Stimulated activated CD8-positive, alpha-beta memory T cell treated with anti-CD3 and anti-CD28 coated beads, Interleukin-4, amount 100 ng/mL, for 4 hours (primary cell): ENCODE measurements at places on chromosomes 4 and X.

DNA sequence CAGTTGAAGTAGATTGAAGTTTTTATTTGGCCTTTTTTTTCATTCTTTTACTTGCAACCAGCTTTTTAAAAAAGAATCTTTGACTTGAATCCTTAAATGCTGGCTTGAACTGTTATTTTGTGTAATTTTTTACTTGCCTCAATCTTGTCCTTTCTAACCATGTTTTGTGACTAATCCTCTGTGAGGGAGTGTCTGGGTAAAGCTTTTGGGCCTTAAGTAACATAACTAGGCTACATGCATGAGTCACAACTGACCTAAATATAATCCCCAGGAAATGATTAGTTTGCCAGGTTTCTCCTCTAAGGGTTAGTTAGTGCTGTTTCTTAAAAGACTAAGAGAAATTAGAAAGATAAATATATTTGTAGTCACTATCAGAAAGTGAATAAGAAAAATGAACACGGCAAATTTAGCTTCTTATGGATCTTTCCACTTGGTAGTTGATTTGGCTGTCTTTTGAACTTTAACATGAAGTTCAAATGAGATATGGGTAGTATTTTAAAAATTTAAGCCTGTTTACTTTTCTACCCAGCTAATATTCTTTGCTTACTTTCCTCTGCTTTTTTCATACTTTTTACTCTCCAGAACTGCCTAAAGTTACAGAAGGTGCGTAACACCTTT, 13.0 kb downstream of the EXOC1 start:
- DNase-seq: no peak

GRCh38 chr4:90317785-90318184, 190.6 kb downstream of the CCSER1 start:
- no peak for DNase-seq

DNA sequence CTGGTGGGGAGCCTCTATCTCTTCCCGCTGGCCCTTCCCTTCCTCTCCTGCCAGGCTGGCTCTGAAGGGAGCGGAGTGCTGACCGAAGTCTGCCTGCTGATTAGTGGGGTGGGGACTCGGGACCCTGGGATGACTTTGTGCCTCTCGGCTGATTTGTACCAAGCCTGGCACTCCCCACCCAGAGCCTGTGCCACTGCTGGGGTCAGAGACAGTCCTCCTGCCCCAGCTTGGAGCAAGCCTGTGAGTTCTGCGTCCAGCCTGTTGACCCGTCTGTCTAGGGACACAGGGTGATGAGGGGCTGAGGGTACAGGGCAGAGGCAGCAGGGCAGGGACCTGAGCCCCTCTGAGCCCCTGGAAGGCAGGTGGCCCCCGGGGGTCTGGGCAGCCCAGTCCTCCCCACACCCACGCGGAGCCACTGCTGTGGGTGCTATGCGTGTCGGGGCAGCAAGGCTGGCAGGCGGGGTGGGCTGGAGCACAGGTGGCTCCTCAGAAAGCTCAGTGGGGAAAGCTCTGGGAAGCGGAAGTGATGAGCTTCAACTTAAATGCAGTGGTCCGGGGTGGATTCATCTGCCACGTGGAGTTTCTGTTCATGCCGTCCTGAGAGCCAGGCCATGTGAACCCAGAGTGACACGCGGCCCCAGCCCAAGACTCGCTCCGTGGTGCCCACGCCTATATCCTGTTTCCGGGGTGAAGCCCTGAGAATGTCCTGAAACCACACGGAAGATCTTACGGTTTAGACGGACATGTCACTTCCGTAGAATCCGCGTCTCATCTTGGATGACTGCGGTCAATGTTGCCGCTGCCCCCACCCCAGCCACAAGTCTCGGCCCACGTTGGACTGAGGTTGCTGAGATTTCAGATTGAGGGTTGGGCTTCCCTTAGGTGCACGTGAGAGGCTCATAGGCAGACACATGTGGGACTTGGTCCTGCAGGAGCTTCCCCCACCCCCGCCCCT, 21.1 kb upstream of the UVSSA start:
- no peak for DNase-seq

GRCh38 chr4:98151145-98151924, 8.1 kb upstream of the STPG2 start:
- no peak for DNase-seq

DNA sequence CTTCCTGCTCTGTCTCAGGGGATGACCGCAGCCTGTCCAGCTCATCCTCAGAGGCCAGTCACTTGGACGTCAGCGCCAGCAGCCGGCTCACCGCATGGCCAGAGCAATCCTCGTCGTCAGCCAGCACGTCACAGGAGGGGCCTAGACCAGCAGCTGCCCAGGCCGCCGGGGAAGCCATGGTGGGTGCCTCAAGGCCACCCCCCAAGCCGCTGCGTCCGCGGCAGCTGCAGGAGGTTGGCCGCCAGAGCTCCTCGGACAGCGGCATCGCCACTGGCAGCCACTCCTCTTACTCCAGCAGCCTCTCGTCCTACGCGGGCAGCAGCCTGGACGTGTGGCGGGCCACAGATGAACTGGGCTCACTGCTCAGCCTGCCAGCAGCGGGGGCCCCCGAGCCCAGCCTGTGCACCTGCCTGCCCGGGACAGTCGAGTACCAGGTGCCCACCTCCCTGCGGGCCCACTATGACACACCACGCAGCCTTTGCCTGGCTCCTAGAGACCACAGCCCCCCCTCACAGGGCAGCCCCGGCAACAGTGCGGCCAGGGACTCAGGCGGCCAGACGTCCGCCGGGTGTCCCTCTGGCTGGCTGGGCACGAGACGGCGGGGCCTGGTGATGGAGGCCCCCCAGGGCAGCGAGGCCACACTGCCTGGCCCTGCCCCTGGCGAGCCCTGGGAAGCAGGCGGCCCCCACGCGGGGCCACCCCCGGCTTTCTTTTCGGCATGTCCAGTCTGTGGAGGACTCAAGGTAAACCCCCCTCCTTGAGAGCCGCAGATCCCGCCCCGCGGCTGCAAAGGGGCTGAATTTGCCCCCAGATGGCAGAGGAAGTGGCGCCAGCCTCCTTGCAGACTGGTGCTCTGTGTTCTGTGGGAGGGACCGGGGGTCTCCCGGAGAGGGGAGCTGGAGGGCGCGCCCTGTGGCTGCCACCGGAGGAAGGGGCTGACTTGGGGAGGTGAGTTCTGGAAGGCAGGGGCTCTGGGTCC, 29.9 kb downstream of the DOK7 start:
- no peak for DNase-seq

DNA sequence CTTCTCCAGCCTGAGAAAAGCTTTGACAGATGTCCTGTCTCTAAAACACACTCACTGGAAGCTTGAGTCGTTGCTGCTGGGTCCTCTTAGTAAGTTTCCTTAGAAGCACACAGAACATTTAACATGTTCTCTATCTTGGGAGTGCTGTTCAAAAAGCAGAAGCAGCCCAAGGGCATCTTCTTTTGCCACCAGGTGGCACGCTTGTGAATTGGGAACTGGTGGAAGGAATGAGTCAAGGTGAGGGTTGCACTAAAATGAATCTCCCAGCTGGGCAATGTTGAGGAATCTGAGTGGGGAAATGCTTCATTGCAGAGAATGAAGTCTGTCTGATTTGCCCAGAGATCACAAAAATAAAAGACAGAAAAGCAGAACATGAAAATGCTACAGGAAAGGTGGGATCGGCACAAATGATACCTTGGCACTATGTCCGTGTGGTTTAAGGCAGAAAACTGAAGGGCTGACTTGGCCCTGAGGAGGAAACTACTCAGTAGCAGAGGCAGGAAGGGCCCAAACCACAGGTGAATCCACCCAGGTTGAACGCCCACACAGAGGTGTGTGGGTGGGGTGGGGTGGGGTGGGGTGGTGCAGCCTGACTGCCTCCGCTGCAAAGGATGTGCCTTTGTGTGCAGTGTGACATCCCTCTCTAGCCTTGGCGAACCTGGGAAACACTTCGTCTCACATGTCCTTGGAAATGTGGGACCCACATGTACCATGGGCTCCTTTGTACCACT, 26.0 kb downstream of the KIT start:
- DNase-seq: peak; percentile 12

DNA sequence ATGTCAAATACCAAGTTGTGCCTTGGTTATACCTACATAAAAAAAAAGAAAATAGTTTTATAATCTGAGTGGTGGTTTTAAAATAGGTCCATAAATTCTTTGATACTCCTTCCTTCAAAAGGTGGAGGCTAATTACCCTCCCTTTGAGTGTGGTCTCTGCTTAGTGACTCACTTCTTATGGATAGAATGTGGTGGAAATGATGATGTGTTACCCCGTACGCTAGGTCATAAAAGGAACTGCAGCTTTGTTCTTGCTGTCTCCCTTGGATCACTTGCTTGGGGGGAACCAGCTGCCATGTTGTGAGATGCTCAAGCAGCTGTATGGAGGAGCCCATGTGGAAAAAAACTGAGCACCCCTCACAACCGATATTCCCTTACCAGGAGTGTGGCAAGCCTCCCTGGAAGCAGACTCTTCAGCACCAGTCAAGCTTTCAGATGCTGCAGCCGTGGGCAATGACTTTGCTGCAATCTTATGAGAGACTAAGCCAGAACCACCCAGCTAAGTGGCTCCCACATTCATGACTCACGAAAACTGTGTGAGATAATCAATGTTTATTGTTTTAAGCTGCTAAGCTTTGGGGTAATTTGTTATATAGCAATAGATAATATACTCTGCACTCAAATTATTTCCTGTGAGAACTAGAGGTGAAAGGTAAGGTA, 195.0 kb upstream of the GATB start:
- DNase-seq: no peak

GRCh38 chr4:173827707-173828106, 297.7 kb upstream of the HAND2 start:
- no peak for DNase-seq

- DNase-seq: no peak
Measured at GRCh38 chr4:158624889-158625478, 46.7 kb downstream of the C4orf46 start.

DNA sequence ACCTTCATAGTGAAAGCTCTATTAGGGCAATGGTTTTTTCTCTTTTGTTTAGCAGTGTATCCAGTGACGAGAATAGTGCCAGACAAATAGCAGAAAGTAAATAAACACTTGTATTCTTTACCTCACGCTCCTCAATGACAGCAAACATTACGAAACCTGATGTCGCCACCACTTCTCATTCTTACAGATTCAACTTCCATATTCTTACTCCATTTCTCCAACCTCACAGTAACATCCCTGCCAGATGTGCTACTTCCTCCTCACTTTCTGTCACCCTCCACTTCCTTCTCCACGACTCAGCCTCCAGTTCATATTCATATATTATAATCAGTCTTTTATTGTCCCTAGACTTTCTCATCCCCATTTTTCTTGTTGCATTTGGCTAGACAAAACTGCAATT, 1956.2 kb upstream of the AGA start:
- no peak for DNase-seq

DNA sequence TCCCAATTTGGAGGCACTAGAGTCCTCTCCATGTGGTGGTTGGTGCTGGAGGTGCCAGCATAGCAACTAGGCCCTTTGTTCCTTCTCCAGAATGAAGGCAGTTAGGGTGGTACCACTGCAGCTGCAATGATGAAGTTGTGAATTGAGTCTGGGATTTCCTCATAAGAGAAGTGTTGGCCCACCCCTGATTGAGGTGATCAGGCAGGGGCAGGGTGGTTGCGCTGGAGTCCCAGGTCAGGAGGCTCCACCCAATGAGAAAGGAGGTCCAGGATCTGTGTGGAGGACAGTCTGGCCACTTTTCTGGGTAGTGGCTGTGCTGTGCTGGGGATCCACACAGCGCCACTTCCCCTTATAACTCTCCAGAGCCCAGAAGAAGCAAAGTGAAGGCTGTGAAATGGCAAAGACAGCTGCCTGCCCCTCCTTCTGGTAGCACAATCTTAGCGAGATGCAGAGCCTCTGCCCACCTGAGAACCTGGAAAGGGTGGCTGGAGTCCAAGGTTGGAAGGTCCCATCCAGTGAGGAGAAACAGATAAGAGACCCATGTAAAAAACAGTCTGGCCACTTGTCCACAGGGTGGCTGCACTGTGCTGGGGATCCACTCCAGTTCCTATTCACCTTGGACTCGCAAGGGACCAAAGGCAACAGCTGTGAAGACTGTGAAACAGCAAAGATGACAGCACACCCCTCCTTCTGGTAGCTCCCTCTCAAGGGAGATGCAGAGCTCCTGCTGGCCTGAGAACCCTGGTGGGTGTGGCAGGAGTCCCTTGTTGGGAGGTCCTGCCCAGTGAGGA, 124.6 kb downstream of the RRAGB start:
- no peak for DNase-seq
